Kidney capillary endothelial cell (primary cell): ENCODE measurements at places on chromosomes 2 and 18.

GRCh38 chr2:40130251-40130994 lies 321.5 kb downstream of the SLC8A1 start:
- no peak for DNase-seq

DNA sequence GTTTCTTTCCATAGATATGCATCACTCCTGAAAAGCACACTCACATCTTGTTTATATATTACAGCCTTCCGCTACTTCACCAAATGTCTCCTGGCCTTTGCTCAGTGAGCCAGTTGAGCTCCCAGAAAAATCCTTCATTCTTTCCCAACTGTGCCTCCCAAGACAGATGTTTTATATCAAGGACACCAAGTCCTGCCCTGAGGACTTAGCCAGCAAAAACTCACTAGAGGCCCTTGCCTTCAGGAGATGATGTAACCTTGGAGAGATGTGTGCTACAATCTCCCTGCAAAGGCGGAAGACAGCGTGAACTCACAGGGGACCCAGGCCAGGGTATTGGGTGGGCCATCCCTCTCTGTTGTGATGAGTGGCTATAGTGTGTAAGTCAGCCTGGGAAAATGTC lies 86.1 kb upstream of the CTAGE1 start:
- DNase-seq, result no peak

GRCh38 chr2:30206461-30207430 lies 24.6 kb upstream of the LBH start:
- no peak for DNase-seq

DNA sequence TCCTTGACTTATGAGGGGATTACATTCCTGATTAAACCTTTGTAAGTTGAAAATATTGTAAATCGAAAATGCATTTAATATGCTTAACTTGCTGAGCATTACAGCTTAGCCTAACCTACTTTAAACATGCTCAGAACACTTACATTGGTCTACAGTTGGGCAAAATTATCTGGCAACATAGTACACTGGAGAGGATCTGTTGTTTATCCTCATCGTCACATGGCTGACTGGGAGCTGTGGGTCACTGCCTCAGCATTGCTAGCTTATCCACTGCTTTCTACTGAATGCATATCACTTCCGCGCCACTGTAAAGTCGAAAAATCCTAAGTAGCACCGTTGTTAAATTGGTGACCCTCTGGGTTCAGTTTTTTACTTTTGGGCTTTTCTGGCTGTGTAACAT lies 13.7 kb downstream of the PMS1 start:
- DNase-seq, result no peak

- DNase-seq, result no peak
These were observed 152.2 kb upstream of the NCKAP5 start for GRCh38 chr2:133720429-133720828.

- no peak for DNase-seq
These were observed 153.0 kb upstream of the CAPN13 start for GRCh38 chr2:30960213-30960612.

GRCh38 chr2:236632295-236633218 lies 62.9 kb downstream of the ACKR3 start:
- no peak for DNase-seq

DNA sequence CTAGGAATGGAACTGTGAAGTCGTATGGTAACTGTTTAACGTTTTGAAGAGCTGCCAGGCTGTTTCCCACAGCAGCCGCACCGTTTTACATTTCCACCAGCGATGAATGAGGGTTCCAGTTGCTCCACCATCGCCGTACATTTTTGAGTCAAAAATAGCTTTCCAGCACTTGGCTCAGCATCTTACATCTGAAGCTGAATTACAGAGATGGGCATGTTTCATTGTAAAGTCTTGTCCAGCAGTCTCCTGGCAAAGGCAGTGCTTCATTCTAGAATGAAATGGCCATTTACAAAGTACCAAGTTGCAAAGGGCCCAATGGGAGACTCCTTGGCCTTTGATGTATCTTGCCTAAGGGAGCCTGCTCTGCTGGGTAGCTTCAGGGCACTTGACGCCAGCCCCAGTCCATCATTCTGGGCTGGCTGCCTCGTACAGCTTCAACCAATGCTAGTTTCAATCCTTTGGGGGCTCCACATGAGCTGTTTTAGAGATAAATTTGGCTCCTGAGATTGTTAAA lies 45.1 kb downstream of the ATIC start:
- DNase-seq, result no peak

DNA sequence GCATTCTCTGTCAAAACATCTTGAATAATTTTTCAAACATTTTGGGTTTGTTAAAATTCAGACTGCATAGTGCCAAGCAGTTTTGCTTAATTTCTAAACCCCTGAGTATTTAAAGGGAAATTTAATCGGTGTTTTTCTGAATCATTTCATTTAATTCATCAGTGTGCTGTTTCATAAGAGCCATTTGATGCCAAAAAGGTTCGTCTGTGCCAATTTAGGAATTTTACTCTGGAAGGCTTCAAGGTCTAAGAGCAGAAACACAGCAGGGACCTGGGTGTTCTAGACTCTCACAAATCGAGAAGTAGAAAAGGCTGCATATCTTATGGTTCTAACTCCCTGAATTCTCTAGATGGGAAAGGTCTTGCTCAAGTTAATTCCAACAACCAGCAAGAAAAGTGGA lies 311.9 kb upstream of the NT5C1B start:
- no peak for DNase-seq

DNA sequence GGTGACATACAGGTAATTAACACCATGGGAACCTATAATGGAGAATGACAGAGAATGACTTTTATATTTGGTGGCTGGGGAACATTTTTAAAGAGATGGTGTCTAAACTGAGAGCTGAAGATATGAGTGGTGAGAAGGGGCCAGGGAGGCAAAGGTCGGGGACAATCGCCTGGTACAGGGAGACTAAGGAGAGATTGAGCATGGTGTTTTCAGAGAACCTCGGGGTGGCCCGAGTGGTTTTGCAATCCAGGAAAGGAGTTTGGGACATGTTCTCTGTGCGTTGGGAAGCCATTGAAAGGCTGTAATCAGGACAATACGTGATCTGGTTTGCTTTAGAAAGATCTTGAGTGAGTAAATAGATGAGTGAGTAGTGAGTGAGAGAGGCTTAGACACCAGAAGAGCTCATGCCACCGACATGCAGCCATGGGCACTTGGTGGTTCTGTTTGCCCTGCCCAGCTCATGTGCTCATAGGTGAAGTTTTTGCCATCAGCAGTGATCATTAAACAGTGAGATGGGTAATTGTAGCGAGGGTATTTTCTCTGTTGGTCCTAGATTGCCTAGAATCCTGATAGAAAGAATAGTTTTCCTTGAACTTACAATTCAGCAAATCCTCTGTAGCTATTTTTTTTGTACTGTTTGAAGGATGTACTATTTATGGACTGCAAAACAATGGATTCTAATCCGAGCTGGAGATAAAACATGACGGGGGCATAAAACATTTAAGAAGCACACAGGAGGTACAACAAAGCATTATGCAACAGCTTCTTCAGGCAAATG lies 114.7 kb downstream of the SH3RF3 start:
- no peak for DNase-seq

DNA sequence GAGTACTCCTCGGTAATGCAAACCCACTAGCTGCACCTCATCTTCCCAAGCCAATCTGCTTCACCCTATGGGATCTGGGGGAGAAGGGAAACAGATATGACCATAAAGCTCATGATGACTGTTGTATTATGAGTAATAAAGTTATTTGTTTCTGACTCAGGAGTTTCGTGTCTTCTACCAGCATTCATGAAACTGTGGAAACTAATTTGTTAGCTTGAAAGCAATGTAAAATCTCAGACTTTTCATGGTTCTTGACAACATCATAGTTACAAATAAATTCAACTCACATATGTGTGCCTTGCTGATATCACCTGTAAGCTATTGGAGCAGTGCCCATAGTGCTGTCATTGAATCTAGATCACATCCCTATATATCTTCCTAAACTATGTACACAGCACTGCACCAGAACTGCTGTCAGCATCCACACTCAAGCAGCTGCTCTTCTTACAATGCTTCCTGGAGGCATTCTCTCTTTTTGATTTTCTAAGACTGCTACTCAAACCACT lies 135.6 kb upstream of the KYNU start:
- DNase-seq, result no peak

DNA sequence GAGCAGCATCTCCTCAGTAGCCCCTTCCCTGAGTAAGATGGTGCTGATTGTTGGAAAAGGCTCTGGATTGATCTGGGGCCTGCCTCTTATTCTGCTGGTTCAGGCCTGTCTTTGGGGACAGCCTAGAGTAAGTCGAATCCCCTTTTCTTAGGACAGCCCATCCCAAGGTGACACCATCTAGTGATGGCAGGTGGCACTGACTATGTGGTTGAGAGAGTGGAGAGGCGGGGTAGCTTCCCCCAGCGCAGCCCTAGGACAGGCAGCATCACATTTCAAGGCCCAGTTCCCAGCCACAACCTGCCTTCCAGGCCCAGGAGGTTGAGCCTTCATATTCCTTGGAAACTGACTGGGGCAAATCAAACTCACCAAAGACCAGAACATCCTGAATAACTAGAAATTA lies 69.1 kb upstream of the B3GNT7 start:
- DNase-seq, result no peak

- no peak for DNase-seq
These were observed 19.5 kb downstream of the MYO1B start for GRCh38 chr2:191264647-191265081.

GRCh38 chr2:157620956-157621355 lies 7.7 kb downstream of the ACVR1C start:
- DNase-seq, result no peak

DNA sequence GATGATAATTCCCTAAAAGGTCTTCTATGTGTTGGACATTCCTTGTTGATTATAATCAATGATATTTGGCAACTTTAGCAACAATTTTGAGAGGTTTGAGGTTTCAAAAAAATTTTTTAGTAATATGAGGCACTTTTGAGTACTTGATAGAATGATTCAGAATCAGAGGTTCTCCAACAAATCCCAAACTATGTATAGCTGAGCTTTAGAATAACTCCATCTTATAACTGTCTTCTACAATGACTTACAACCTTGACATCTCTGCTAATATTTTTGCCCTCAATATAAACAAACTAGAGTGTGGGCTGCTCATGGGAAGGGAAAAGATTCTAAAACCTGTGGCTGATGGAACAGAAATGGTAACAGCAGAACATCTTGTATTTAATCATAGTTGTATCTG lies 21.5 kb upstream of the SERPINB7 start:
- DNase-seq, result no peak

- DNase-seq, result no peak
These were observed 60.4 kb upstream of the IL1R2 start for GRCh38 chr2:101931402-101931801.

- no peak for DNase-seq
These were observed 13.2 kb downstream of the SERPINE2 start for GRCh38 chr2:224025874-224026273.

- DNase-seq, result no peak
These were observed 244.7 kb downstream of the NBAS start for GRCh38 chr2:15316370-15316814.

- DNase-seq, result no peak
These were observed 32.8 kb downstream of the GRHL1 start for GRCh38 chr2:9984217-9984739.

GRCh38 chr18:55013685-55014084 lies 54.4 kb upstream of the CCDC68 start:
- DNase-seq, result no peak

- DNase-seq, result no peak
These were observed 14.7 kb downstream of the SULT6B1 start for GRCh38 chr2:37173741-37174140.

DNA sequence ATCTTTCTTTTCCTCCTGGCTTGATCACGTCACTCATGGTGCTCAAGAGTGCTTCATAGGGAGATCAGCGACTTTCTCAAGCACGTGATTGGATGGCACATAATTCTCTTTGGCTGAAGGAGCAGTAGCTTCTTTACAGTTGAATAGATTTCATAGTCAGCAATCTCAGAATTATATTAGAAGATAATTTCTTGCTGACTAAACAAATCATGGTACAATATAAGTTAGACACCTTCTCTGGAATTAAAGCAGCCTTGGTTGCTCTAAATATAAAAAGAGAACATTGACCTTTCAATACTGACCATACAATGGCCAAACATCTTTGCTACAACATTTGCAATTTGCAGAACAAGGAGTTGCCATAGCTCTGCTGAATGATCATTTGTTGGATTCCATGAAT lies 238.5 kb upstream of the CHST9 start:
- no peak for DNase-seq

GRCh38 chr2:10918661-10919409 lies 7.1 kb downstream of the KCNF1 start:
- DNase-seq, result no peak

GRCh38 chr2:179461420-179461819 lies 196.8 kb upstream of the SESTD1 start:
- DNase-seq, result no peak

DNA sequence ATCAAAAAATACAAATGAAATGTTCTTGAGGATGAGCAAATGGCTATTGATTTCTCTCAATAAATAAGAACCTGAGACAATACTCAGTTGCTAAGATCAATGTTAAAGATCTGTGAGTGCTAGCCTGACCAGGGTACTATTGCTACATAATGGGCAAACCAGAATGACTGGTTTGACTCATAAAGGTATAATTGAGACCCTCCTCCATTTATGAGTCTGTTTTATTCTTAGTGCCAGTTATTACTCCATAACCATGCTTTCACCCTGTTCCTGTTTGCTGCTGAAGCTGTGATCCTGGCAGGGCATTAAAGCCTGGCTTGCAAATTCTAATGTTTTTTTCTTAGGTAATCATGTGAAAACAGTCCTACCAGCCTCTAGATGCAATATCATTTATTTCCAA lies 56.6 kb upstream of the PPM1B start:
- no peak for DNase-seq

DNA sequence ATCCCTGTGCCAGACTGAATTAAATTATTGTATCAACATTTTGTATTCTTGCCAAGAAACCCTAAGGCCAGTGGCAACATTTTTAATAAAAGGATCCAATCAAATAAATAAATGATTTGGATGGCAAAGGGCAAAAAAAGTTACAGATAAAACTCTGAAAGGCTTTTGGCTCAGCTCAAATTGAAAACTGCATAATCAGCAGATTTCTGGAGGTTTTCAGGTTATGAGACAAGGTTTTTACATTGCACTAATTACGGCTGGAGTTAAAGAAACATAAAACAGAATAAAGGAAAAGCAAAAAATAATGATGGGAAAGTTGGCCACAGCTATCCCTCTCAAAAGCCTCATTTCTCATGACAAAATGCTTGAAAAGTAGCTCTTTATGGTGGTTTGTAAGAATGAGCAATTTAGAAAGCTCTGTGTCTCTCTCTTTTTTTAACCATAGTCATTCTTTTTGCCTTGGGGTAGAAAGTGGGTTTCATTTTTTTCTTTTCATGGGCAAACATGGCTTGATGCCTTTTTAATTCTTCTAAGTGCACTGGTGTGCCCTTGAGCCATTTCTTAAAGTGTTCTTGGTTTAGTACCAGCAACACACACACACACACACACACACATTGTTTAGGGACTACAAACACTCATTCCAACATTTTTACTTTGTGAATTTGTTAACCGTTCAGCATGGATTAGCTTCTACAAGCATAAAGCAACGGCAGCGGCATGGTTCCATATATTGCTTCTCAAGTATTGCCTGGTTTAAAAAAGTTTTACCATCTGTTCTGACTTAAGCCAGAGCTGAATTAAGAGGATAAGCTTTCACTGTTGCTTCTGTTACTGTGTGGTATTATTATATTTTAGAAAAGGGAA lies 747.1 kb upstream of the FSHR start:
- DNase-seq, result no peak

GRCh38 chr2:118231759-118232158 lies 143.5 kb downstream of the INSIG2 start:
- no peak for DNase-seq

- DNase-seq, result no peak
These were observed 39.7 kb downstream of the CDCA7 start for GRCh38 chr2:173394091-173394974.

GRCh38 chr18:31469629-31470028 lies 22.1 kb downstream of the DSG3 start:
- DNase-seq, result no peak

- no peak for DNase-seq
These were observed 126.8 kb downstream of the ATP9B start for GRCh38 chr18:79195716-79196683.
